Mesenteric fat pad (tissue), 1 donor: ENCODE measurements at places on chromosomes 7 and 10. TPM values are rescaled to one million over a fixed set of nuclear protein-coding genes. Genes with fewer than 3 reads are reported as not detected.

The NOS3 gene
- 57.1 TPM for total RNA-seq

The CCL26 gene
- 21.4 TPM for total RNA-seq

The PHKG1 gene
- total RNA-seq, result 2.8 TPM

The MYH16 gene
- not detected for total RNA-seq

The SLC35G1 gene
- total RNA-seq, result 6.2 TPM

The RNF133 gene
- 0.90 TPM for total RNA-seq

The TLL2 gene
- not detected for total RNA-seq

The TRIM50 gene
- 0.71 TPM for total RNA-seq

The FFAR4 gene
- total RNA-seq, result 2.3 TPM

DNA sequence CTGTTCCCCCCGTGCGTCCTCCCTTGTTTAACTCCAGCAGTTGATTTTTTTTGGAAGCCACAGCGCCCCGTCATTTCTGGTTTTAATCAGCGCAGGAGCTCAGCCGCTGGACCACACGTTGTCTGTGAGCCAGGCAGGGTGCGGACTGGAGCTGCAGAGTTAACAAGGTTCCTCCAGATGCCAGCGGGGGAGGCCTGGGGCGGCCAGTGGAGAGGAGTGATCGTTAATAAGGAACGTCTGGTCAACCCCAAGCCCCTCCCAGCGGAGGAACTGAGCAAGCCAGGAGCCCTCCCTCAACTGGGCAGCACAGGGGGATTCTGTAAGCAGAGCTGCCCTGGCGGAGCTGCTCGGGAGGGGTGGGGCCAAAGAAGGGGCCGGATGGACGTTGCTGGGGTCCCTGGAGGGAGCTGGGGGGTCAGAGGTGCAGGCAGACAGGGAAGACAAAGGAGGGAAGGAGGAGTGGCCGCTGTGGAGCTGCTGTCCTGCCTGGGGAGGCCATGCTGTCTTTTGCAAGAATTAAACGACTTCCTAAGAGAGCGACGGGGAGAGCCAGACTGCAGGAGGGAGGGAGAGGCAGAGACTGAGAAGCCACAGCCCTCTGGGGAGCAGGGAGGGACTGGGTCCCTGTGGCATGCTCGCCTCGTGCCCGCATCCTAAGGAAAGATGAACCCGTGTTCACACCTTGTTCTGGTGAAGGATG is 537.1 kb upstream of the FOXK1 start:
- DNase-seq, result no peak

DNA sequence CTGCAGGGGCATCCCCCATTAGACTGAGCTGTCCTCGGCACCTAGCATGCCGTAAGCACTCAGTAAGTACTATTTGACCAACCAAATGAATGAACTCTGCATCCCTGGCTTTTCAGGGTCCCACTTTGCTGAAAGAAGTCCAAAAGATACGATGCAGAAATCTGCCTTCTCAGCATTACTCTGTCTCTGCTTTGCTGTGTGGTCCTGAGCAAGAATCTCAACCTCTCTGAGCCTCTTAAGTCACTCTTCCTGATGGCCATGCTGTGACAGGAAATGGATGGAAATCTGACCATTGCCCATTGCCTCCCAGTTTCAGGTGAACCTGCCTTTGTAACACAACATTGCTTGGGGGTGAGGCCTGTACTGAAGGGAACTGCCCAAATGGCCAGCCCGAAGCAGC is 48.0 kb downstream of the GPAM start:
- DNase-seq, result no peak

DNA sequence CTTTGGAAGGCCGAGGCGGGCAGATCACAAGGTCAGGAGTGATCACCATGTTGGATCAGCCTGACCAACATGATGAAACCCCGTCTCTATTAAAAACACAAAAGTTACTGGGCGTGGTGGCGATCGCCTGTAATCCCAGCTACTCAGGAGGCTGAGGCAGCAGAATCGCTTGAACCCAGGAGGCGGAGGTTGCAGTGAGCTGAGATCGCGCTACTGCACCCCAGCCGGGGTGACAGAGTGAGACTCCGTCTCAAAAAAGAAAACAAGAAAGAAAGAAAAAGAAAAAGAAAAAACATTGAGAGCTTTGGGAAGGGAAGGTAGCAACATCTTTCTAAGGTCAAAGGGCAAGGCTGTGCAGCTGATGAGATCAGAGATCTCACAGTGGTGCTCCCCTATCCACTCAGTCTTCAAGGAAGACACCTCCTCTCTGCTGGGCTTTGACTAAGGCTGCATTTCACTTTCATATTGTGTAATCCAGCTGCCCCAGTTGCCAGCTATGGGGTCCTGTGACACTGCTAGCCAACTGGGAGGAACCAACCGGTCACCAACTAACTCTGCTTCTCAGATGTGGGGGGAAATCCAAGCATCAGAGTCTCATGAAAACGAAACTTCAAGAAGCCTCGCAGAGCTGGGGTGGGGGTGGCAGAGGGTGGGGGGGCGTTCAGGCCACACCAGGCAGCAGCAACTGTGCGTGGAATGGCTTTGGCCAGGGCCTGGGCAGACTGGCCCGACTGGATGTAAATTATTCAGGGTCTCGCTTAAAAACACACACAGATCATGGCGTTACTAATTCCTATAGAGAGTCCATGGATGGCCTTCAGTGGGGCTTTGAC is 1.5 kb downstream of the IL15RA start:
- peak; percentile 26 for DNase-seq

- no peak for DNase-seq
These were observed 150.2 kb downstream of the TCF7L2 start for GRCh38 chr10:113100281-113100680.

DNA sequence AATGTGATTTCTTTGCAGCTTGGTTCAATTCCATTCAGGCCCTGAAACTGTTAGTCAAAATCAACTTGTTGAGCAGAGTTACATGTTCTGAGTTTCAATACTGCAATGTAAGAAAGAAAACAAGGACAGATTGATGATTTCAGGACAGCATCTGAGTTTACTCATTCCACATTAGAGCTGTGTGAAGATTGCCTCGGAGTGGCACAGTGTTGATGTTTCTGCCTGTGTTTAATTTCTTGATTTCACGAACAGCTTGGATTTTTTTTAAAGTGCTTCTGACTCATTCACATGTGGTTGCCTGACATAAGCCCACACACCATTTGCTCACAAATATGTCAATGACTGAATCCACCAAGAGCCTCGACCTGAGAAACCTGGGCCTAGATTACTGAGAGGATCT is 101.2 kb upstream of the PARD3 start:
- DNase-seq, result no peak

DNA sequence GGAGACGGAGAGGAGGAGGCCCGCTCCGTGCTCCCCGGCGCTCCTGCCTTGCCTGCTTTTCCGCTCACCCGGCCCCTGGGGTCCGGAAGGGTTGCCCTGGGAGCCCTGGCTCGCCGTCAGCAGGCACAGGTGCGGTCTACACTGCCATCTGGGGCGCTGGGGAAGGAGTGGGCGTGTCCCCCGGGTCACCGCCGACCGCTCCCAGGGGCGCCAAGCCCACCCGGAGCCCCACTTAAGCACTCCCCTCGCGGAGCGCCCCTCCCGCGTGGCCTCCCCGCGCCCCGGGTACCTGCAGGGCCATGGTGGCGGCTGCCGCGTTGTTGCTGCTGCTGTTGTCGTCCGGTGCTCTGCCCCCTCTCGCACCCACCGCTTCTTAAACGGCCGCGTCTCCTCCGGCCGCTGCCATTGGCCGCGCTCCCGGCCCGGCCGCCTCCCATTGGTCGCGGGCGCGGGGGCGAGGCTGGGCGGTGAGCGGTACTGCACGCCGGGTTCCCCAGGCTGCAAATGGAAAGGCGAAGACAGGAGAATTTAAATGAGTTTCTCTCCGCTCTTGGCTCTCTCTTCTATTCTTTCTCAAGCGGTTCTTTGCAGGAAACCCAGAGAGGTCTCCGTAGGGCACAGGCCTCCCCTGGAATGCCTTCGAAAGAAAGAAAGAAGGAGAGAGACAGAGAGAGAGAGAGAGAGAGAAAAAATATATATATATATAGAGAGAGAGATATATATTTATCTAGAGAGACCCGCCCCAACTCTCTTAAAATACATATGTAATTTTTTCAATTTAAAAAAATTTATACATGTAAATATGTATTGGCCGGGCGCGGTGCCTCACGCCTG is at the start of gene ACBD7:
Gene ACBD7 (minus strand): TSS at position 349 of the 834 bp plus-strand sequence. CDS start 48 bp downstream, at position 301.
- peak; percentile 93 for DNase-seq

- DNase-seq, result no peak
These were observed 3.6 kb downstream of the ZNF438 start for GRCh38 chr10:31028081-31028480.

GRCh38 chr7:37430640-37431039 is 18.0 kb downstream of the ELMO1 start:
- no peak for DNase-seq

DNA sequence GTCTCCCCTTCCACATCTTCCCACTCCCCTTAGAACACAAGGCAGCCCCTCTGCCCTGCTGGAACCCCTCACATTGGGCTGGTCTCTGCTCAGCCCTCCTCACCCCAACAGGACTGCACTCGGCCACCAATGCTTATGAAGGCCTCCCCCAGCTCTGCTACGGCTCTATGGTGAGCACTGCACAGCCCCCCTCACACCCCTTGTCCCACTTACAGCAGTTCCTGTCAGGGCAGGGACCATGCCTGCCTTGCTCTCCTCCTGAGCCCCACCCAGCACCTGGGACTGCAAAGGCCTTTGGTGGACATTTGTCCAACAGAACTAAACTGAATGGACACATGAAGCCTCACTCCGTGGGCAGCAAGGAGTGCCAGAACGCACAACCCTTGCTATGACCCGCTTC is 171.9 kb downstream of the GRID1 start:
- peak; percentile 53 for DNase-seq

- DNase-seq, result no peak
These were observed 524.9 kb downstream of the NRG3 start for GRCh38 chr10:82399850-82400249.

DNA sequence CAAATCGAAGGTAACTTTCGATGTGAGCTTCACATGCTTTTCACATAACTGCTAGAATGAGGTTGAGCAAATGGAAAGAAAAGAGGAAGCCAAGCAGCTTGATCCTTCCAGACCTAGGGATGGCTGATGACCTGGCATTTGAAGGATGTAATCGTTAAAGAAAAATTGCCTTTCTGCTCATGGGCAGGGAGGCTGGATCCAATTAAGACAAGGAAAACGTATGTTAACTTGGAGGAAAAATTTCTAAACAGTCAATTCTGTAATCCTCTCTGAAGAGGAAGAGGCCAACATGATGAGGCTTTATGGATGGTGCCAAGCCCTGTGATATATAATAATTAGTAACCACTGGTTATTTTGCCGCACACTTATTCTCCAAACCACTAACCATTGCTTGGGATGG is 12.5 kb downstream of the GRK5 start:
- no peak for DNase-seq

DNA sequence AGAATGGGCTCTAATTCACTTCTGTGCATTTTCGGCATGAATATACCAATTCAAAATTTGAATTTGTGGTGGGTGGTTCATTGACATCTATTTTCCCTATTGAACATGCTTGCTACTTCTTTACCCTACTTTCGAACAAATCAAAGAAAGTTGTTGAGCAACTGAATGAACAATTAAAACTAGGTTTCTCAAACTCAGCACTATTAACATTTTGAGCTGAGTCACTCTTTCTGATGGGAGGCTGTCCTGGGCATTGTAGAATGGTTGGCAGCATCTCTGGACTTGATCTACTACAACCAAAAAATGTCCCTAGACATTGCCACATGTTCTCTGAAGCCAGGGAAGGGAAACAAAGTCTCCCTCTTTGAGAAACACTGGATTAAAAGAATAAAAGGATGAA is 116.7 kb downstream of the COL28A1 start:
- DNase-seq, result no peak

- DNase-seq, result no peak
These were observed 32.9 kb upstream of the KMT2E start for GRCh38 chr7:104980841-104981671.

DNA sequence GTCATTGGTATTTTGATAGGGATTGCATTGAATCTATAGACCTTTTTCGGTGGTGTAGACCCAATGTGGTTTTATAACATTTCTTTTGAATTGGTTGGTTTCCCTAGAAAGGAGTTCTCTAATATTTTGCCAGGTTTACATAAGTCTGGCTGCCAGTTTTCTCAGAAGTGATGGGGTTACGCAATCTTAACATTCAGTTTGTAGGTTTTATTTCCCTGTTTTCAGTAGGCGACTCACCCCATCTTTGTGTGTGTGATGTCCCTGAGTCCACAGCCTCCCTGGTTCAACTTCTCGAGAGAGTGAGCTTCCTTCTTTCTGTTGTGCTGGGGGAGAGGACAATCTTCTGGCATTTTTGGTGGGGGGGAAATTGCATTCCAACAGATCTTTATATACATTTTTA is 9.6 kb upstream of the KIF5B start:
- DNase-seq, result no peak

DNA sequence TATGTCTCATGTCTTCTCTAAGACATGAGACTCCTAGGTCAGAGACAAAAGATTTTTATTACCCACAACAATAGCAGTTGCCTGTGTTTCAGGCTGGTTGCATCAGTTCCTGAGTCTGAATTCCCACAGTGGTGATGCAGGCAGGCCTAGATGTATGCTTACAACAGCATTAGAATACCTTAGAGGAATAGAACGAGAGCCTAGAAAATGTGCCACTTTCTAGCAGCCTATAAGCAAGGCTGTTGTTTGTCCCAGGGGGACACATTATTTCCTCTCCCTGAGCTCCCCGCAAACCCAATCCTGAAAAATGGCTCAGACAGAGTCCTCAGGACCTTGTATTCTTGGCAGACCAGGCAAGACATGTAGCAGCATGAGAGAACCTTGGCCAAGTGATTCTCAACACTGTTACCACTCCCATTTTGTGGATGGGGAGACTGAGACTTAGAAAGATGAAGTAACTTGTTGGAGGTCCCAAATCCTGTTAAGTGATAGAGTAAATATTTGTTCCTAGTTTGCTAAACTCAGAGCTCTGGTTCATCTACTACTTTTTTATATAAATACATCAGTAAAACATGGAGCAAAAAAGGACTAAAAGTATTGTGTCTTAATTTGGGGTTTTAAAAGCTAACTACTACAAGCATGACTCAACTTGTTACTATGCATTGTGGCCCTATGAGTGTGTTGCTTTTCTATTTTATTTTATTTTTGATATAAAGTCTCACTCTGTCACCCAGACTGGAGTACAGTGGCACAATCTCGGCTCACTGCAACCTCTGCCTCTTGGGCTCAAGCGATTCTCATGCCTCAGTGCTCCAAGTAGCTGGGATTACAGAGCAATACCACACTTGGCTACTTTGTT is 14.2 kb downstream of the VTI1A start:
- DNase-seq, result no peak

DNA sequence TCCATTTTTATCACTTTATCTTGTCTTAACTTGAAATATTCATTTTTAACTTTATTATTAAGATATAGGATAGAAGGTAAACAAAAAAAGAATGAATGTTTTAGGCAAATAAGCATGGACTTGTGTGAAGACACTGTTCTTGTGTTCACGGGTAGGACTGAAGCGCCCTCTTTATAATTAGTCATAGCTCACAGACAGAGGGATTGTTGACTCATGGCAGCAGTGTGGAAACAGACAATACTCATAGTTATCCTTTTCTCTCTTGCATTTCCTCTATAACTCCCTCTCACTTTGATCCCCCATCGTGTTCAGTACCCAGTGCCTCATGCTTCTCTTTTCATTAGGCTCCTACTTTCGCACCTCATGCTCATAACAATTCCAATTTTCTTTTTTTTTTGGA is 731.8 kb downstream of the PHTF2 start:
- DNase-seq, result no peak
